ENCODE measurements at places on chromosomes 3 and 15.

- no peak for DNase-seq
Observed at GRCh38 chr3:59791774-59792308, 742.0 kb upstream of the CFAP20DC start.

DNA sequence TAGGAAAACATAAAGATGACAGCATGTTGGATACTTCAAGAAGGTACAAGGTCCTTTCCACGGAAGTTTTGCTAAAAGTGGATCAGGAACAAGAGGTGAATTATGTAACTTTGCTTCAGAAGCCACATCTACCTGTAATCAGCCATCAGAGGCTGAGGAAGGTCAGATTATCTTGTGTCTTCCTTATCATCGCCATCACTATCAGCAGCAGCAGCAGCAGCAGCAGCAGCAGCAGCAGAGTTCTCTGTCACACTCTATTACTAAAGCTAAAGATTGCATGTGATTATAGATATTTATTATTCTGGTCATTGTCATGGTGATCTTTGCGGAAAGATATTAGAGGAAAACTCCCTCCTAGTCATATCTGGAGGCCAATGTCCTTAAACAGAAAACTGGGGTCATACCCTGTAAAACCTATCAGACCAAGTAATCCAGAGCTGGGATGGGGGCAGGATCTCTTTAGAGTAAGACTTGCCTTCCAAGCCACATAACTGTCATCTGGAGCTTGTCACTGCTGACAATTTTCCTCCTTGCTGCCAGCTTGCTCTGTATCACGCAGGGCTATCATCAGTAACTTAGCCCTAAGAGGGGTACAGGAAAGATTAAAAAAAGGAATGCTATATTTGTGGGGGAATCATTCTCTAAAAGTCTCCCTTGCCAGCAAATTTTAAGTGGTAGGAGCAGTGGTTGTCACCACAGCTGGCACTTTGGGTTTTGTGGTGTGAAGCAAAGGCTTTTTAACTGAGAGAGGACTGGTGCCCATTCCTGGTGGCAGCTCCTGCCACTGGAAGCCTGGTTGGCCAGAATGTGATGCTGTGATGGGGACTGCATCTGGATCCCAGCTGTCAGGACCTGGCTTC is 130.9 kb upstream of the RASGRP1 start:
- DNase-seq = no peak

DNA sequence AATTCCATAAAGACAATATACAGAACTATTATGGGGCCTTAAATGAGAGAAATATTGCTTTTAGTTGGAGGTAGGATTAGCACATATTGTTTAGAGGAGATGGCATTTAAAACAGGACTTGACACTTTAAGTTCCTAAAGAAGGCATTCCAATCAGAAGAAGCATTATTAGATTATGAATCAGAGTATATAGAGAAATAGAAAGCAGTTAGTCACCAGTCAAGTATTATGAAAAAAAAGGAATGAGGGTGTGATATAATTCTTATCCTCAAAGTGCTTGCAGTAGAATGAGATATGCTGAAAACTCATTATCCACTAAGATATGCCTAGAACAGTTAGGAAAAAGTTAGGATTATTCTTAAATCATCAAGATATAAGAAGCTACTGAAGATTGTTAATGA is 456.2 kb downstream of the ZNF385D start:
- DNase-seq = no peak

DNA sequence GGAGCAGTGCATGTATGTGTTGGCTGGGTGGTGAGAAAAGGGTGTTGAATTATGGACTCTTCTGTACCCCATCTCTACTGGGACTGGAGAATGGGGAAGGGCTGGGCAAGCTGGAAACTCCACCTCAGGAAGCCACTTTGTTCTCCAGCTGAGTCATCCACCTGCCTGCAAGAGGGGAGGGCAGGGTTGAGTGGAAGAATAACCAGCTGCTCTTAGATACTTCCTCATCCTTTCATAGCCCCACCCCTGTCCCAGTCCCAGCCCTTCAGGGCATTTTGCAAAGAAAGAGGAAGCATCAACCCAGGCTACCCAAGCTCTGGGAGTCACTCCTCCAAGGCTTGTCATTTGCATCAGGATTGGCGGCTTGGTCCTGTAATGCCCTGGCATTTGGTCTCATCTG is 33.1 kb downstream of the RAB11A start:
- no peak for DNase-seq

- DNase-seq = no peak
Observed at GRCh38 chr3:146037697-146038096, 123.3 kb downstream of the PLOD2 start.

DNA sequence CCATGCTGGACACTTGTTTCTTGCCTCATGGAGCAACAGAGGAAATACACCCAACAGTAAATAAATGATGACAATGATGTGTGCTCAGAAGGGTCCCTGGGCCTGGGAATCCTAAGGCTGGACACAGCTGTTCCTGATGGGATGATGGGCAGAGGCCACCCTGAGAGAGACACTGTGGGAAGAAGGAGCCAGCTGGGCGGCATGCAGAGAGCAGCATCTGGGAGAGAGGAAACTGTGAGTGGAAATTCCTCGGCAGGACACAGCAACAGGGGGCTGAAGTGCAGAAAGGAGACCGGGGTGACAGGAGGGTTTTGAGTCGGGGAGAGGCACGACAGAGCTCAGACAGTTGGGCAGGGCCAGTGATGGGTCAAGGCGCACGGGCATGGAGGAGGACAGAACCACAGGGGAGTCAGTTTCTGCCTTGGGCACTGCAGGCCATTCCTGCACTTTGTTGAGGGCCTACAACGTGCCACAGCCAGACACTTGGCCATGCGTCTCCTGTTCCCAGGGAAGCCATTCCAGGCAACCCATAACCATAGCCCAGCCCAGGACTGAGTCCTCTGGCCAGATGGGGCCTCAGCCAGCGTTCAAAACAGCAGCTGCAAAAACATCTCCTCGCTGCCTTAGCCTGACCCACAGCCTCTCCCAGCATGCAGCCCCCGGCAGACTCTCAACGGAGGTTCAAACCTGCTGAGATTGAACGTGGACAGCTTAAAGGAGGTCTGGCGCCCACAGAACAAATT is 36.7 kb upstream of the SLC6A1 start:
- DNase-seq = peak; percentile 84

DNA sequence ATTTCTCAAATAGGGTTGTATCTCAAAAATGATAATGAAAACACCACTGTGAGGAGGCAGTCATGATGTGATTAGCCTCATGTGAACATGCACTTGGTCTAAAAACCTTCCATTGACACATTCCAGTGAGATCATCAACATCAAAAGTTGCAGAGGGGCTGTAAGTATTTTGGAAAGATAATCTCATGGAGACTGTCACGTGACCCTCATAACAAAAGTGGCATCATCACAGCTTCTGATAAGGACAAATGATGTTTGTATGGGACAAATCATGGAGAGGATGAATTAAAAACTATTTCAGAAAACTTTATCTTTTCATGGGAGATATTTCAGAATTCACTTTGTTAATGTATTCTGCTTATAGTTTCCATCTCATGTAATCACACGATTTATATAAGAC is 203.1 kb upstream of the NDN start:
- no peak for DNase-seq

DNA sequence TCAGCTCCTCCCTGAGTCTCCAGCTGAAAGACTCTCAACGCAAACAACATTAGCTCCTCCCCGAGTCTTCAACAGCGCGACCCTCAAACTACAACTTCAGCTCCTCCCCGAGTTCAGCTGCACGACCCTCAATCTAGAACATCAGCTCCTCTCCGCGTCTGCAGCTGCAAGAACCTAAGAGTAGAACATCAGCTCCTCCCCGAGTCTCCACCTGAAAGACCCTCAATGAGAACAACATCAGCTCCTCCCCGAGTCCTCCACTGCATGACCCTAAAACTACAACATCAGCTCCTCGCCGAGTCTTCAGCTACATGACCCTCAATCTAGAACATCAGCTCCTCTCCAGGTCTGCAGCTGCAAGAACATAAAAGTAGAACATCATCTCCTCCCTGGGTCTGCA is 78.3 kb downstream of the TFRC start:
- DNase-seq = no peak

- DNase-seq = no peak
Observed at GRCh38 chr15:38843051-38843501, 278.5 kb upstream of the RASGRP1 start.

- DNase-seq = no peak
Observed at GRCh38 chr3:197137751-197138150, 108.1 kb upstream of the MELTF start.

- DNase-seq = no peak
Observed at GRCh38 chr3:58874795-58875194, 175.0 kb downstream of the CFAP20DC start.

DNA sequence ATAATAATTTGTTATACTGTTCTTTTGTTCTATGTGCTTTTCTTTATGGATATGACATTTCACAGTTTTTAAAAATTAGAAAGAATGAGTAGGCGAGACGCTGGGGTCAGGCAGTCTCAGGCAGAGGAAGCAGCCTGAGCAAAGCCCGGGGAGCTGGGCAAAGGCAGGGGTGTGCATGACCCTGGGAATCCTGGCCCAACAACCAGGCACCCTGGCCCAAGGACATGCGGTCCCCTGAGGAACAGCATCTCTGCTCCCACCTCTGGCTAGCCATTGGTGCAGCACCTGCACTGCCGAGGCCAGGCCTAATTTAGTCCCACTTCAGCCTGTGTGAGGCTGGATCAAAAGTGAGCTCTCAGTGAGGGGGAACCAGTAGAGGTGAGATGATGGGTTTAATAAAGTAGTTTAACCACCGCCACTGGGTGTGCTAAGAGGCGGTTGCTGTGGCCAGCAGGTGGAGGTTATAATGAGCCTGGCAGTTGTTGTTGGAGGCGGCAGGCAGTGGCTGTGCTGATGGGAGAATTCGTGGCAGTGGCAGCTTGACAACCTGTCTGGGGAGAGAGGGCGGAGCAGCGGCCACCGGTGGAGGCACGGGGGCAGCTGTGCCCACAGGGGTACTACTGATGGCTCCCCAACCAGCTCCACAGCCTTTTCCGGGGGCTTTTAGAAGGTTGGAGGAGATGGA is 41.5 kb downstream of the PRKCD start:
- no peak for DNase-seq

DNA sequence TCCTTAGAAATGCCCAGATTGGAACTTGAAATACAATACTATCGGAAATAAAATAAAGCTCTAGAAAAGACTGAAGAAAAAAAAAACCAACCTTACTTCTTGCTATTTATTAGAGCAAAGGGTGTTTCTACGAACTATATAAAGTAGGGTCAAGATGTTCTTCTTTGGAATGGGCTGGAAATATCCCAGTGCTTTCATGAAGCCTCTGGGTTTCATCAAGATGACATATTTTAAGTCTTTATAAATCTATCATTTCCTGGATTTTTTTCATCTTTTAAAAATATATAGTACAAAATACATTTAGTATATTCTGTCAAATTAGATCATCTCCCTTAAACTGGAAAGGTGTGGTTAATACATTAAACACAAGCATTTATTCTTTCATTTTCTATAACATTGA is 978.8 kb downstream of the NAALADL2 start:
- DNase-seq = no peak

- no peak for DNase-seq
Observed at GRCh38 chr3:52574056-52574965, 37.9 kb downstream of the UQCC5 start.

DNA sequence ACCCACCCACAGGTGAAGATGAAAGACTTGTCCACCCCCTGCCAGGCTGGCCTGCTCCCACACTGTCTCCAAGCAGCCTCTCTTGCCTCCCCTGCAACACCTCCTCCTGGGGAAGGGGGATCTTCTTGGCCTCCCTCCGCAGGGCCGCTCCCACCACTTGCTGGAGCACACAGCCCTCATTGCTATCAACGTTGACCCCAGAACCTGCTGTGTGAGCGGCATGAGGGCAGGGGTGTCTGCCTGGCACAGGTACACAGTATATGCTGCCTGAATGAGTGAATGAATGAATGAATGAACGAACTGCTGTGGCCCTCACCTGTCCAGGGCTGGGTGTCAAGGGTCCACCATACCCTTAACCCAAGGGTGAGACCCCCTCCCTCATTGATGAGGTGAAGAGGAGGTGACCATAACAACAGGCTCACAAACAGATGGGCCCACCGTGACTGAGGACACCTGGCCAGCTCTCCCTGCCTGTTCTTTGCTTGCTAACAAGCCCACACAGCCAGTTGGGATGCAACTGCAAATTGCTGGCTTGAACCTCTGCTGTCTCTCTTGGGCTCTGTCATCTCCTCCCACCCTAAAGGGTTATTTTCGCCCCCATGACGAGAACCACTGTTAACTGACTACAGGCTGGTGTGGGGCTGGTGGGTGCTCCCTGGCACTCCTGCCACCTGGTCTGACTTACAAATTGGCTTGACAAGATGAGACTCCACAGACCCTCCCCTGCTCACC is 22.5 kb downstream of the SLC41A3 start:
- no peak for DNase-seq

DNA sequence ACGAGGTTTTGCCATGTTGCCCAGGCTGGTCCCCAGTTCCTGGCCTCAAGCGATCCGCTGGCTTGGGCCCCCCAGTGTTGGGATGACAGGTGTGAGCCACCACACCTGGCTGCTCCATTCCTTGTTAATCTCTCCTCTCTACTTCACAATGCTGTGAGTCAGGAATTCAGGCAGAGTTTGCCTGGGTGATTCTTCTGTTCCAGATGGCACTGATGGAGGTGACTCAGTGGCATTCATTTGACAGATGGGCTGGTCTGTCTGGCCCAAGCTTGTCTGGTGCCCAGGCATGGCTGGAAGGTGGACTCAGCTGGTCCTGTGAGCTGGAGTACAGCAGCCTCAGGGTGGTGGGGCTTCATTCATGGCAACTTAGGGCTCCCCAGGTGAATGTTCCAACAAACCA is 43.2 kb downstream of the SLC6A20 start:
- no peak for DNase-seq

- no peak for DNase-seq
Observed at GRCh38 chr15:31311735-31312619, 14.7 kb upstream of the KLF13 start.

DNA sequence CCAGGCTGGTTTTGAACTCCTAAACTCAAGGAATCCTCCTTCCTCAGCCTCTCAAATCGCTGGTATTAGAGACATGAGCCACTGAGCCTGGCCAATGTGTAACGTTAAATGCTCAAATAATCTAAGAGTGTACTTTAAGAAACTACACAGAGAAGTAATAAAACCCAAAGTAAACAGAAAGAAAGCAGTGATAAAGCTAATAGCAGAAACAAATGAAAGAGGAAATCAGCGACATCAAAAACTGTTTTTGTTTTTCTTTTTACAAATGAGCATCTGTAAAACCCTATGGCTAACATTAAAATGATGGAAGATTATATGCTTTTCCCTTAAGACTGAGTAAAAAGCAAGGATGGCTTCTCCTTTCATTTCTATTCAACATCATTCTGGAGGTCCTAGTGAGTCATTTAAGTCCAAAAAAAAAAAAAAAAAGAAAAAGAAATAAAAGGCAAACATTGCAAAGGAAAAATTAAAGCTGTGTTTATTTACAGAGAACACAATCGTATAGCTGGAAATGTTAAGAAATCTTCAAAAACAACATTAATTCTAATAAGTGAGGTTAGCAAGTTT is 36.8 kb upstream of the FNDC3B start:
- DNase-seq = no peak
